Caco-2 (cell line): ENCODE measurements at places on chromosomes 16 and 17.

DNA sequence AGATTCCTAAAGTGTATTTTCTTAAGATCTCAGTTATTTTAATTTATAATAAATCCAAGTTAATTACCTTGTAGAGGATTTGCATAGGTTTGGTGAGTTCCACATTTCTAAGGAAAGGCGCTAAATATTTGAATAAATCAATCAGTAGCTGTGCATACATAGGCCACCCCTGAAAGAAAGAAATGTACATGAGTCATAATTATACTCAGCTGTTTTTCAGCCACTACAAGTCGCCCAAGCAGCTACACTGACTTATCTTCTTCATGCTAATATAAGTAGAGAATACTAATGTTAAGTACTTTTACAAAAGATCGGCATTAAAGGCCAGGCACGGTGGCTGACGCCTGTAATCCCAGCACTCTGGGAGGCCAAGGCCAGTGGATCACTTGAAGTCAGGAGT lies 14.9 kb downstream of the SETD6 start:
- no peaks in the 10 kb centered on the region for H3K27me3 ChIP-seq
- H3K36me3 ChIP-seq, result peaks cover 8% of the 10 kb centered on the region
- H3K27ac ChIP-seq, result no peak overlapping the region
- no peak overlapping the region for H3K4me3 ChIP-seq

GRCh38 chr16:26161461-26162180 lies 469.9 kb downstream of the HS3ST4 start:
- H3K27me3 ChIP-seq, result no peaks in the 10 kb centered on the region
- DNase-seq, result no peak
- H3K36me3 ChIP-seq, result no peaks in the 10 kb centered on the region
- H3K4me1 ChIP-seq, result no peaks in the 10 kb centered on the region

DNA sequence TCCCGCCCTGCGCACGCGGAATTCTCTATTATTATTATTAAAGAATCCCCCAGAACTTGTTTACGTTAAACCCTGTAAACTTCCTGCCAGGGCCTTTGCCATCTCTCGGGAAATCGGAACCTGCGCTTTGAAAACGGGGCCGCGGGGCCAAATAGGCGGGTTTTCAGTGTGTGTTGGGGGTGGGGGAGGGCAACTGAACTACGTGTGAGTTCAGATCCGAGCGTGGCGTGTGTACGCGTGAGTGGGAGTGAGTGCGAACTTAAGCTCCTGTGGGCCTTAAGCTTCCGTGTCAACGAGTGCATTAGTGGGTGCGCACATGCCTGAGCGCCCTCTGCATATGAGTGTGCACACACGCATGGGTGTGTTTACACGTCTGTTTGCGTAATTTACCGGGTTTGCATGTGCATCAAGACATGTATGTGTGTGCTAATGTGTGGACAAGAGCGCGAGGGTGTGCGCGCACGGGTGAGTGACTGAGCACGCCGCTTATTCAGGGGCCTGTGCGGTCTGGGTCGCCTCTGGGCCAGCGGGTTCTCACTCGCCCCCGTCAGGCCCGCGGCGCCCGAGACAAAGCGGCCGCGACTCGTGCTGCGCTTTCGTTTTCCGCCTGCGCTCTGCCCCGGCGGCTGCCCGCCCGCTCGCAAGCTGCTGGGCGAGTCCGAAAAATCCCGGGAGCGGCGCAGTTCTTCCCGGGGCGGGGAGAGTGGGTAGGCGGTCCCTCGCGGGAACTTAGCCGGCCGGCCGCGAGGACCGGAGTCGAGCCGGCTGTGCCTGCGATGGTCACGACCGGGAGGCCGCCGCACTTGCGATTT lies 1.2 kb upstream of the FOXF1 start:
- H3K36me3 ChIP-seq, result no peaks in the 10 kb centered on the region
- peaks cover 19% of the 10 kb centered on the region for H3K27me3 ChIP-seq
- no peak overlapping the region for H3K27ac ChIP-seq

DNA sequence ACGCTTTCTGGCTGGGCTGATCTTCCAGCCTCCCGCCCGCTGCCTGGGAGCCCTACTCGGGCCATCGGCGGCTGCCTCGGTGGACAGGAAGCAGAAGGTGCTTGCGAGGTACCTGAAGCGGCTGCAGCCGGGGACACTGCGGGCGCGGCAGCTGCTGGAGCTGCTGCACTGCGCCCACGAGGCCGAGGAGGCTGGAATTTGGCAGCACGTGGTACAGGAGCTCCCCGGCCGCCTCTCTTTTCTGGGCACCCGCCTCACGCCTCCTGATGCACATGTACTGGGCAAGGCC lies 30.7 kb downstream of the CIITA start:
- no peak for DNase-seq
- H3K27ac ChIP-seq, result no peak overlapping the region
- H3K4me3 ChIP-seq, result no peak overlapping the region
- no peaks in the 10 kb centered on the region for H3K27me3 ChIP-seq
- no peaks in the 10 kb centered on the region for H3K36me3 ChIP-seq
- H3K4me1 ChIP-seq, result no peaks in the 10 kb centered on the region

GRCh38 chr17:41513168-41513547 lies 5.5 kb downstream of the KRT15 start:
- DNase-seq, result no peak
- no peak overlapping the region for H3K4me3 ChIP-seq
- peaks cover 24% of the 10 kb centered on the region for H3K4me1 ChIP-seq

DNA sequence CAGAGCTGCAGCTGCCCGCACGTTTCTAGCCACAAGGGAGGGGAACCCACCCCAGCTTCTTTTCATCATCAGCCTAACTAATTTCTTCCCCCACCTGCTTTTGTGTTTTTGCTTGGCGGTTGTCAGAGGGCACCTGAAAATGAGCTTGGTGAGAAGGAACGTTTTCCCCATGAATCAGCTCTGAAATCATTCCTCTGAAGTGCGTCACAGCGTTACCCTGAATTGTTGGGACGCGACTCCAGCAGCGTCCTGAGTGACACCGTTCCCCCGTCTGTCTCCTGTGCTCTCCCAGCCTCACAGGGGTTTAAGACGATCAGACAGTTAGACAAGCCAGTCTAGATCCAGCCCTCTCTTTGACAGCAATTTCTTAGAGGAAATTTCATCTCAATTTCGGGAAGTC lies 722.9 kb upstream of the EEF2KMT start:
- DNase-seq, result no peak
- no peak overlapping the region for H3K4me3 ChIP-seq
- H3K27me3 ChIP-seq, result no peaks in the 10 kb centered on the region
- no peaks in the 10 kb centered on the region for H3K4me1 ChIP-seq
- no peaks in the 10 kb centered on the region for H3K36me3 ChIP-seq
- H3K27ac ChIP-seq, result no peak overlapping the region

- H3K4me1 ChIP-seq, result peaks cover 1% of the 10 kb centered on the region; the same call in 1 of the 2 replicates
- peak overlapping the region; percentile 61 for H3K27ac ChIP-seq
- H3K36me3 ChIP-seq, result no peaks in the 10 kb centered on the region; the same call in 1 of the 2 replicates
- DNase-seq, result no peak
These were observed 4.3 kb downstream of the CTU2 start for GRCh38 chr16:88710556-88710955.

DNA sequence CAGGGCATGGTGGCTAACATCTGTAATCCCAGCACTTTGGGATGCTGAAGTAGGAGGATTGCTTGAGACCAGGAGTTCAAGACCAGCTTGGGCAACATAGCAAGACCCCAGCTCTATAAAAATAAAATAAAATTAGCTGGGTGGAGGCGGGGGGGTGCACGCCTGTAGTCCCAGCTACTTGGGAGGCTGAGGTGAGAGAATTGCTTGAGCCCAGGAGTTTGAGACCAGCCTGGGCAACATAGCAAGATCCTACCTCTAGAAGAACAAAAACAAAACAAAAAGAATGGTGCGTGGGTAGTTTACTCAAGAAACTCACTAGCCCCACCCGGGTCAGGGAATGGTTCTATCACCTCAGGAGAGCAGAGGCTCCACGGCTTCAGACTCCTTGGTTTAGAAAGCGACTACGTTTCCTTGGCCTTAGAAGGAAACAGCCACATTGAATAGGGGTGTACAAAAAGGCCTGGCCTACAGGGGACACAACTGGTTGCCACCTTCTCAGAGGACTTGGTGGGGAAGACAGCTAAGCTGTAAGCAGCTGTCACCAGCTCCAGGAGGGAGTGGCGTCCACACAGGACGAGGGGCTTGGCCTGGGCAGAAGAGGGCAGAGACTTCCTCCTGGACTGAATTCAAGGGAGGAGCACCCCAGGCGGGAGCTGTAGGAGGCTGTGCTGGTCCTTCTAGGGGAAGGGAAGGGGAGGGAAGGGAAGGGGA lies 716 bp downstream of the TK1 start:
- no peaks in the 10 kb centered on the region for H3K27me3 ChIP-seq
- H3K4me1 ChIP-seq, result peaks cover 15% of the 10 kb centered on the region
- H3K4me3 ChIP-seq, result peak overlapping the region; percentile 87
- H3K27ac ChIP-seq, result peak overlapping the region; percentile 75

- no peaks in the 10 kb centered on the region for H3K4me1 ChIP-seq
- H3K27ac ChIP-seq, result no peak overlapping the region
- DNase-seq, result no peak
- H3K4me3 ChIP-seq, result no peak overlapping the region
These were observed 1023.4 kb downstream of the CDH11 start for GRCh38 chr16:64098451-64098850.

GRCh38 chr17:46818316-46818928 lies at the start of gene WNT3:
Gene WNT3, minus strand, starts transcription at chr17:46818692. Its CDS starts 95 bp downstream, at chr17:46818597.
- H3K4me3 ChIP-seq, result peak within 1 kb of the TSS; percentile 31
- DNase-seq, result peak; percentile 30
- no peaks in the 10 kb centered on the region; the same call in 1 of the 2 replicates for H3K36me3 ChIP-seq

DNA sequence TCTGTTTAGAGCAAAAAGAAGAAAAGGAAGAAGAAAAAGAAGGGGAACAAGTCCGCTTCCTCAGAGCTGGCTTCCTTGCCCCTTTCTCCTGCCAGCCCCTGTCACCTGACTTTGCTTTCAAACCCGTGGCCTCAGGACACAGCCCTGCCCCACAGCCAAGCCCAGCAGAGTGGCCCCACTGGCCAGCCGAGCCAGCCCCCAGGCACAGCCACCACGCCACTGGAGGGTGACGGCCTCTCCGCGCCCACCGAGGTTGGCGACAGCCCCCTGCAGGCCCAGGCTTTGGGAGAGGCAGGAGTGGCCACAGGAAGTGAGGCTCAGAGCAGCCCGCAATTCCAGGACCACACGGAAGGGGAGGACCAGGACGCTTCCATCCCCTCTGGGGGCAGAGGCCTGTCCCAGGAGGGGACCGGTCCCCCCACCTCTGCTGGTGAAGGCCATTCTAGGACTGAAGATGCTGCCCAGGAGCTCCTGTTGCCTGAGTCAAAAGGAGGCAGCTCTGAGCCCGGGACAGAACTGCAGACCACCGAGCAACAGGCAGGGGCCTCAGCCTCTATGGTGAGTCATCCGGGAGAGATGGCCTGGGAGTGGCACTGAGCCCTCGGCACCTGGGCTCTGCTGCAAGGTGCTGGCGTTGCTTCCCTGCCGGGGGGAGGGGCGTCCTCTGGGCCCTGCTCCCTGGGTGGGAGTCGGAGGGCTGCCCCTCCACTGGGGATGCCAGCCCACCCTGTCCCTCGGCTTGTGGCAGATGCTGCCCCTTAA lies 27.3 kb downstream of the RNF213 start:
- peaks cover 4% of the 10 kb centered on the region for H3K36me3 ChIP-seq
- H3K27ac ChIP-seq, result no peak overlapping the region
- 0 out of 2 replicates have a peak, but pooled peaks cover 4% of the 10 kb centered on the region for H3K4me1 ChIP-seq
- no peak for DNase-seq

DNA sequence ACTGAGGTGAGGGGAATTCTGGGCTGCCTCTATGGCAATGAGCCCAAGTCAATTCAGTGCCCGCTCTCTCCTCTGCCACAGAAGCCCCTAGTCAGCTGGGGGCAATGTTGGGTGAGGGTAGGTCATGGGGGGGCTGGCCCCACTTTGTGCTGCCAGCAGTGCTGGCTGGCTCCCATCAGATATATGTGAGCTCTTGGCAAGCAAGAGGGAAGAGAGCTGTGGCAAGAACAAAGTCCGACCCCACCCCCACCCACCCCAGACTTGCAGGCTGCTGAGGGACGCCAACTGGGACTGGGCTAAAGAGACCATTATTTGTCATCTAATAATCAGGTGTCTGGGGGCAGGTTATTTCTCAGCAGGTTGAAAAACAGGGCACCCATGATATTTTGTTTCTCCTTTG lies 89.4 kb downstream of the YPEL2 start:
- DNase-seq, result no peak
- H3K4me3 ChIP-seq, result no peak overlapping the region
- no peak overlapping the region for H3K27ac ChIP-seq
- no peaks in the 10 kb centered on the region for H3K36me3 ChIP-seq
- no peaks in the 10 kb centered on the region for H3K27me3 ChIP-seq

- H3K27ac ChIP-seq, result no peak overlapping the region
- no peaks in the 10 kb centered on the region for H3K27me3 ChIP-seq
- no peaks in the 10 kb centered on the region for H3K36me3 ChIP-seq
- no peak for DNase-seq
- H3K4me3 ChIP-seq, result no peak overlapping the region
These were observed 793.3 kb upstream of the SOX9 start for GRCh38 chr17:71327376-71328059.

DNA sequence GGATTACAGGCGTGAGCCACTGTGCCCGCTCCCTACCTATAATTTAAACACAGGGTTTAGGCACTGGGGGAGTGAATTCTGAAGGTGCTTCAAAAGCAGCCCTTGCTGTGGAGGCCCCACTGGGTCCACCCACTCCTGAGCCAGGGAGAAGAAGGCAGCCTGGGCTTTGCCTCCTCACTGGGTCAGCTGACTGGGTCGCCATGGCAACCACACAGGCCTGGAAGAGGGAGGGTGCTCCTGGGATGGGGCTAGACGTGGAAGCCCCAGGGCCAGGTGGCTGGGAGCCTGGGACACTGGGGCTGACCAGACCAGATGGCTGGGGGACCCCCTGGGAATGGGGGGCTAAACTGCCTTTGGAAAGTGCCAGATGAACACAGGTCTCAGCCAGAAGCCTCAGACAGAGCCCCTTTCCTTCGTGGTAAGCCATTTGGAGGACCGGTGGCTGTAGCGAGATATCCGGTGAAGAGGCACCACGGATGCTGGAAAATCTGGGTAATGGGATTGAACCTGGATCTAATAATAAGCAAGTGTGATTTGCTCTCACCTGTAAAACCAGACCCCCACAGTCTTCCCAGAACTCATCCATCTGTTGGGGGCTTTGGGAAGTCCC lies 32.9 kb downstream of the TRARG1 start:
- no peak overlapping the region for H3K27ac ChIP-seq
- H3K27me3 ChIP-seq, result no peaks in the 10 kb centered on the region

DNA sequence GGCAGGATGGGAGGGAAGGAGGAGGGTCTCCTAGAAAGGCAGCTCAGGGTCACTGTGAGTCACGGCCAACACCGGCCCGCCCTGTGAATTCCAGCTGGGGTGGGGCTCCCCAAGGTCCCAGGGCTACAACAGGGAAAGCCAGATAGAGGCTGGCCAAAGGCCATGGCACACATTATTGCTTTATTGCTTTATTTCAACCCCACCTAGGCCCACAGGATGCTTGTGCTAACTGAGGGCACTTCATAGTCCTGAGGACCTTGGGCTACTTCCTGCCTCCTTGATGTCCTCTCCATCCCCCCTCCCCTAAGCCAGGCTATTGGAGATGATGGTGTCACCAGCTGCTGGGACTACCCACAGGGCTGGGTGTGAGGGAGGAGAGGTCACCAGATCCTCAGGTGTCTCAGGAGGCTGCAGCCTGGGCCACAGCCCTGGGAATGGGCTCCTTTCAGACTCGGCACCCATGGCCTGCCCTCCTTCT lies 26.1 kb downstream of the LRRC75A start:
- no peak overlapping the region for H3K4me3 ChIP-seq
- H3K4me1 ChIP-seq, result peaks cover 38% of the 10 kb centered on the region
- no peaks in the 10 kb centered on the region for H3K27me3 ChIP-seq
